Effector CD8-positive, alpha-beta T cell (primary cell): ENCODE measurements at places on chromosomes 7 and 10.

DNA sequence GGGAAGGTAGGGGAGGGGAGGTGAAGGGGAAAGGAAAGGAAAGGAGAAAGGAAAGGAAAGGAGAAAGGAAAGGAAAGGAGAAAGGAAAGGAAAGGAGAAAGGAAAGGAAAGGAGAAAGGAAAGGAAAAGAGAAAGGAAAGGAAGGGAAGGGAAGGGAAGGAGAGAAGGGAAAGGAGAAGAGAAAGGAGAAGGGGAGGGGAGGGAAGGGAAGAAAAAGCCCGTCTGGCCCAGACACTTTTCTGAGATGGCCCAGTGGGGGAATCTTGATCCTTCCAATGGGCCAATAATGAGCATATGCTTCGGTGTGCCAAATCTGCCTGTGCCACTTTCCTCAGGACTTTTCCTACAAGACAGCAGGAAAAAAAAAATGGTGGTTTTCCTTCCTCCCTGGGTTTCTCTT lies 64.5 kb downstream of the CH25H start:
- DNase-seq, result no peak

- no peak for DNase-seq
Observed at GRCh38 chr7:28729281-28729680, 228.8 kb downstream of the TRIL start.

GRCh38 chr10:7672341-7673134 lies 5.8 kb upstream of the ITIH5 start:
- no peak for DNase-seq

- DNase-seq, result peak; percentile 40
Observed at GRCh38 chr7:50335795-50336754, 31.6 kb downstream of the IKZF1 start.

DNA sequence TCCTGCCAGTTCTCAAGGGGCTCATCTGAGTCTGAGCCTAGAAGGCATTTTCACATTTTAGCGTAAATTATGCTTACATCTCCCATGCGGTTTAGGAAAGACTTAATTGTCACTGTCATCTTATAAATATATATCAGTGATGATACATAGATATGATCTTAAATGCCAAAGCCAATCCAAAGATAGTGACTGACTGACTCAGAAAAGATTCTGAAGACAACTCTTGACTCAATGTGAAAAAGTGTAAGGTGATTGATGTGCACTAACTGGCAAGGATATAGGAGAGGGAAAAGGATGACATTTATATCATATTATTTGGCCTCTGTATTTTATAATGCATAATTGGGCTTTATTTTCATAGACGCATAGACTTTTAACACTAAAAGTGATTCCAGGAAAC lies 84.9 kb upstream of the LRRN3 start:
- no peak for DNase-seq

DNA sequence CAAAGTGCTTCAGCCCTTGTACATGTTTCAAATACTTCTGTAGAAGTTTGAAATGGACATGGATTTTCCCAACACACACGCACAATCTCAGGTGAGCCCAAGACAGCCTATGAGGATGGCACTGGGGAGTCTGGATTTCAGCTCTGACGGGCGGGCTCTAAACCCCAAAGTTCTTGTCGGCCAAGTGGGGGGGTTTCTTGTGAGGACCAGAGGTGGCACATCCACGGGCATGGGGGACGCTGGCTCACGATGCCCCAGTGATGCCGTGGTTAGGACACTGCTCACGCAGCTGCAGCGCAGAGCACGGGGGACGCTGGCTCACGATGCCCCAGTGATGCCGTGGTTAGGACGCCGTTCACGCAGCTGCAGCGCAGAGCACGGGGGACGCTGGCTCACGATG lies 280.1 kb downstream of the DNAJB6 start:
- DNase-seq, result no peak

DNA sequence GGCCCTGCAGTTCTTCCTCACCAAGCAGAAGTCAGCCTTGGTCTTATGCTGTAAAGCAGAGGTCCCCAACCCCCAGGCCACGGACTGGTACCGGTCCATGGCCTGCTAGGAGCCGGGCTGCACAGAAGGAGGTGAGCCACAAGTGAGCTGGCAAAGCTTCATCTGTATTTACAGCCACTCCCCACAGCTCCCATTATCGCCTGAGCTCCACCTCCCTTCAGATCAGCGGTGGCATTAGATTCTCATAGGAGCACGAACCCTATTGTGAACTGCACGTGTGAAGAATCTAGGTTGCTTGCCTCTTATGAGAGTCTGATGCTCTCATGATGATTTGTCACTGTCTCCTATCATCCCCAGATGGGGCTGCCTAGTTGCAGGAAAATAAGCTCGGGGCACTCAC lies 87.6 kb upstream of the NEBL start:
- no peak for DNase-seq

GRCh38 chr10:22315455-22316285 lies 518 bp upstream of the COMMD3 start:
- no peak for DNase-seq

DNA sequence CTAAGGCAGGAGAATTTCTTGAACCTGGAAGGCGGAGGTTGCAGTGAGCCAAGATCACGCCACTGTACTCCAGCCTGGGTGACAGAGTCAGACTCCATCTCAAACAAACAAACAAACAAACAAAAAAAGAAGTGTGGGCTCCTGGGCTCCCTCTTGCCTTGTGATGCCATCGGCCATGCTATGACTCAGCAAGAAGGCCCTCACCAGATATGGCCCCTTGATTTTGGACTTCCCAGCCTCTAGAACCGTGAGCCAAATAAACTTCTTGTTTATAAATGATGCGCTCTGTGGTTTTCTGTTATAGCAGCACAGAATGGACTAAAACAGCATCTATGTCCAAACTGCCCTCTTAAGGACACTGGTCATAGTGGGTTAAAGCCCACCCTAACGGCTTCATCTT lies 29.9 kb upstream of the RHEB start:
- DNase-seq, result no peak

DNA sequence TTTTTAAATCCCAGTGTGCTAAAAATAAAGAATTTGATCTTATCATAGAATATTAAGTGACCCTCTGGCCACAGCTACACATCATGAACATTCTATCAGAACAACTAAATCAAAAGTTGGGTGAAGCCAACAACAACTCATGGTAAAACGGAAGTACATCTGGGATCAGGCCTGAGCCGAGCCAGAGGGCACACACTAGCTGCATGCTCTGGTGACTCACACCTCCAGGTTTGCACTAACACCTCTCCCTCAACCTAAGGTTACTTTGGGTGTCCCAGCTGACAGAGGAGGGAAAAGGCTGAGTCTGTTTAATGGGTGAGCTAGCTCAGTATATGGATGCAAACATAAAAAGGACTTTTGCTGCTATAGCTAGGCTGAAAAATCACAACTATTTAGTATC lies 281.6 kb downstream of the HGF start:
- DNase-seq, result no peak

- no peak for DNase-seq
Observed at GRCh38 chr10:1323951-1324350, 267.8 kb downstream of the WDR37 start.

DNA sequence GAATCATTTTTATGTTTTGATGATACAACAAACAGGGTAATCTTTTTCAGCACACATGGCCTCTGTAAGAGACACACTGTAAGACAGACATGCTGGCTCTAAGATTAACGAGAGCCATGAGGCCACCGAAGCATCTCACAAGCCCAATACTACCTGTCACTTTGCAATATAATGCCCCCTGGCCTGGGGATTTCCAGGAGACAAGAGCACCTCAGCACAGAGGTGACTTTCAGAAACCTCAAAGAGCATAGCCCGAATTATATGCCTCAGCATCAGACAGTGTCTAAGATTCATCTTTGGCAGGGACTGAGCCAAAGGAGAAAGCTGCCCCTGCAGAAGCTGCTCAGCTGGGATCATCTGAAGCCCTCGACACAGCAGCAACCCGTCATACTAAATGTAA lies 44.2 kb upstream of the TMEM213 start:
- peak; percentile 18 for DNase-seq

GRCh38 chr10:133318494-133319127 lies 9.9 kb downstream of the ZNF511 start:
- peak; percentile 52 for DNase-seq

- DNase-seq, result no peak
Observed at GRCh38 chr10:62386356-62387320, 12.5 kb downstream of the ZNF365 start.

DNA sequence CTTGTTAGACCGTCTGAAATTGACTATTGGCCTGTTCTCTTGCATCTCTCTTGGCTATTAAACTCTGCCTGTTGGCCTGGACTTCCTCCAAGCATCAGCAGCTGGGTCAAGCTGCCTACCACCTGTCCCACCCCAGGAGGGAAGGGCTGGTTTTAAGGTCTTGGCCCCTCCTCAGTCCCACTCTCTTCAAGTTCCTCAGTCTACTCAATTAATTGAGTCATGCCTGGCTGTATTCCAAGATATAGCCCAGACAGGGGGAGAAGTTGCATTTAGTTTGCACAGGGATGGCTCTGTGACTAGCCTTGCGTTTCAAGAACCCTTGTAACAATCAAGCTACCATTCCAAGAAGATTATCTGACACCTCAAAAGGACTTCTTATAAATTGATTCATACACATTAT lies 113.8 kb upstream of the GLI3 start:
- DNase-seq, result no peak

GRCh38 chr7:143456992-143457793 lies 13.9 kb downstream of the TAS2R60 start:
- DNase-seq, result no peak

GRCh38 chr7:21099432-21099831 lies 312.7 kb upstream of the SP8 start:
- no peak for DNase-seq

- DNase-seq, result no peak
Observed at GRCh38 chr10:33876584-33877400, 542.3 kb upstream of the NRP1 start.

DNA sequence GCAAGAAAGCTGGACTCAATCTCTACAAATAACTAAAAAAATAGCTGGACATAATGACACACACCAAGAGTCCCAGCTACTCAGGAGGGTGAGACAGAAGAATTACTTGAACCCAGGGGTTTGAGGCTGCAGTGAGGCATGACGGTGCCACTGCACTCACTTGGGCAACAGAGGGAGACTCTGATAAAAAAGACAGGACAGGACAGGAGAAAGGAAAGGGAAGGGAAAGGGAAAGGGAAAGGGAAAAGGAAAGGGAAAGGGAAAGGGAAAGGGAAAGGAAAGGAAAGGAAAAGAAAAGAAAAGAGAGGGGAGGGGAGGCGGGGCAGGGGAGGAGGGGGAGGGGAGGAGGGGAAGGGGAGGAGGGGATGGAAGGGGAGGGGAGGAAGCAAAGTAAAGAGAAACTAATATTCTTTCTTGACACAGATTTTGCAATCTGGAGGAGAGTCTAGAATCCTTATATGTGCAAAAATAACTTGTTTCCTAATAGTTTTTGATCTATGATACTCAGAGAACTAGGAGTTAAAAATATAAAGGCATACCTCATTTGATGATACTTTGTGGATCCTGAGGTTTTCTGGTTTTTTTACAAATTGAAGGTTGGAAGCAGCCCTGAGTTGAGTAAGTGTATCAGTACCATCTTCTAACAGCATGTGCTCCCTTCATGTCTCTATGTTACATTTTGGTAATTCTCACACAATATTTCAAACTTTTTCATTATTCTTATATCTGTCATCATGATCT lies 8.0 kb downstream of the SAR1A start:
- DNase-seq, result no peak

DNA sequence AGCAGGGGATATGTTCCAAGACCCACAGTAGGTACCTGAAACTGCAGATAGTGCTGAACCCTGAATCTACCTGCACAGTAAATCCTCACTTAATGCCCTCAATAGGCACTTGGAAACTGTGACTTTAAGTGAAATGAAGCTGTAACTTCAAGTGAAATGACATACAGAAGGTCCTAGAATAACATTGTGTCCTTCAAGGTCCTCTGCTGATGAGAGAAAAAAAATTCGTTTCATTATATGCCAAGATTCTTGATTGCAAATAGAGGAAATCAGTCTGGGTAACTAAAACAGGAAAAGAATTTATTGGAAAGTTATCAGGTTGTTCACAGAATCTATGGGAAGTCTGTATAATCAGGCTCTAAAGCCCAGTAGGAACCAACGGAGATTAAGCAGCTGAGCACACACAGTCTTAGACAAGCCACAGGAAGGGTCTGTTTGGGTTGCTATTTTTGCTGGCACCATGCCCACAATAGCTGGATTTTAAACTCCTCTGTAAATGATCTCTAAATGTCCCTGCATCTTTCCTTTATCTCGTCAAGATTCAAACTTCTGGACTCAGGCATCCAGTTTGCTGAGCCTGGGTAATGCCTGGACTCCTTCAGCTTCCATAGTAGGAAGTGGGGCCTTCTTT lies 57.5 kb downstream of the EXOC4 start:
- DNase-seq, result no peak

DNA sequence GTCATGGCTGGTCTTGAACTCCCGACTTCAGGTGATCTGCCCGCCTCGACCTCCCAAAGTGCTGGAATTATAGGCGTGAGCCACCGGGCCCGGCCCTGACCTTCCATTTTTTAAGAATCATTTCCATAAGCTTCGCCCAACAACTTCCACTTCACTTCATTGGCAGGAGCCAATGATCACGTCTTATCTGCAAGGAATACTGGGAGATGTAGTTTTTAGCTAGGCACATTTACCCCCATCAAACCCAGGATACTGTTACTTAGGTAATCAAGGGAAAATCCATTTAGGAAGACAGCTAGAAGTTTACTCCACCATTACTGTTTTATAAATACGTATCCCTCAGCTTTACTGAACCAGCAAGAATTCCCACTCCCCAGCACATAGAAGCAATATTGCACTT lies 3.4 kb upstream of the CDK13 start:
- no peak for DNase-seq

GRCh38 chr7:38327637-38328036 lies 54.2 kb upstream of the TARP start:
- DNase-seq, result no peak

DNA sequence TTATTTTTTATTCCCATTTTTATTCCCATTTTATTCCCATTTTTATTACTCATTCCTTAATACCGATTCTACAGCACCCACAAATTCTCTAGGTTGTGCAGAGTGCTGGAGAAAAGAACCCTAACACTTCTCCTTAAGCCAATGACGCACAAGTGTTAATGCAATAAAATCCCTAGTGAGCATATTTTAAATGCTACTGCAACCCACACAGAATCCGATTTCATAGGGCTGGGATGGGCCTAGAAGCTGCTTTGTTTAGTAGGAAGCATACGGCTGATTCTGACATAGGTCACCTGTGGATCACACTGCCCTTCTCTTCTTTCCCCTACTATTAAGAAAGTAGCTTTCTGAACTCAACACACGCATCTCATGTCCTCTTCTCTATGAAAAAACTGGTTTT lies 45.1 kb upstream of the CABCOCO1 start:
- no peak for DNase-seq

DNA sequence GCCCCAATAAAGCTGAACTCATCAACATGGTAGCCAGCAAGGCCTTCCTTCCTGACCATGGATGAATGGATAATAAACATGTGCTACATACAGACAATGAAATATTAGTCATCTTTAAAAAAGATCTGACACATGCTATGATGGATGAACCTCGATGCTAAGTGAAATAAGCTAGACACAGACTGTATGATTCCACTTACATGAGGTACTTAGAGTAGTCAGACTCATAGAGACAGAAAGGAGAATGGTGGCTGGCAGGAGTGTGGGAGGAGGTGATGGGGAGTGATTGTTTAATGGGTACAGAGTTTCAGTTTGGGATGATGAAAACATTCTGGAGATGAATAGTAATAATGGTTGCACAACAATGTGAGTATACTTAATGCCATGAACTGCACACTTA lies 114.1 kb upstream of the SORCS3 start:
- no peak for DNase-seq

- DNase-seq, result no peak
Observed at GRCh38 chr7:70374772-70375533, 757.0 kb upstream of the GALNT17 start.

- no peak for DNase-seq
Observed at GRCh38 chr10:31686599-31686998, 242.0 kb downstream of the ARHGAP12 start.

GRCh38 chr7:28575241-28575643 lies 162.9 kb downstream of the CREB5 start:
- no peak for DNase-seq
